ENCODE measurements at places on chromosomes 6 and 20.

- DNase-seq = no peak
These were observed 48.3 kb upstream of the IPCEF1 start for GRCh38 chr6:154404791-154405400.

- no peak for DNase-seq
These were observed 16.1 kb upstream of the PBOV1 start for GRCh38 chr6:138234363-138234762.

GRCh38 chr20:18728870-18729224 lies 84.7 kb upstream of the SCP2D1 start:
- DNase-seq = no peak

DNA sequence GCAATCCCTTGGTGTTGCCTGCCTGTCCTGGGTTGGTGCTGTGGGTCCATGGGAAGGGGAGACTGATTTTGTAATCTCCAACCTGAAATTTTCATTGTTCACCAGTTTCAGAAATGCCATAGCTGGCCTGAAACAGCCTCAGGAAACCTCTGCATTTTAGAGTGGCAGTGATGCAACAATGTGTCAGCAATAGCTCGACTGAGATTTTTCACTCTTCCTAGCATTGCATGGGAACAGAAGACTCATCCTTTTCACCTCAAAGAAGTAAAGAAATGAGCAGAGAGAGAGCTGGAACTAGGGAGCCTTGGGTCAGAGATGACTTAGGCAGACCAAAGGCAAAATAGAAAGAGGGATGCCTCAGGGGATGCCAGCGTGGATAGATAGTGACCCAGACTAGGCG lies 23.7 kb upstream of the TMEM14A start:
- DNase-seq = no peak

- no peak for DNase-seq
These were observed 2.7 kb upstream of the C6orf62 start for GRCh38 chr6:24721461-24722215.

- no peak for DNase-seq
These were observed 62.5 kb downstream of the CNKSR3 start for GRCh38 chr6:154447954-154448353.

DNA sequence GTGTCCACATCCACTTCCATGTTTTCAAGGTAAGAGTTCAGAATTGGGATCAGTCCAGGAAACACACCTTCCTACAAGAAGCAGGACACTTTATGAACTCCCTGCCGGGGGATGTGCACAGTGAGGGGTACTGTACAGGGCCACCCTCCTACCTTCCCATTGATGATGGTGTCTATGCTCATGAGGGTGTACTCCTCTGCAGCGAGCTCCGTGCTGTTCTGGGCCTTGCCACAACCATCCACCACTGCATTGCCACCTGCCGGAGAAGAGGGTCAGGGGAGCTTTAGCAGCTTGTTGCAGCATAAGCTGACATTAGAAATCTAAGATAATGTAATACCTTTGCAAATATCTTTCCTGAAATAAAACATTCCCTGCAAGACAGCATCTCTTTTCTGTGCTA lies 44.8 kb downstream of the GCLC start:
- DNase-seq = no peak

GRCh38 chr6:119147101-119148053 lies 68.9 kb upstream of the FAM184A start:
- no peak for DNase-seq

DNA sequence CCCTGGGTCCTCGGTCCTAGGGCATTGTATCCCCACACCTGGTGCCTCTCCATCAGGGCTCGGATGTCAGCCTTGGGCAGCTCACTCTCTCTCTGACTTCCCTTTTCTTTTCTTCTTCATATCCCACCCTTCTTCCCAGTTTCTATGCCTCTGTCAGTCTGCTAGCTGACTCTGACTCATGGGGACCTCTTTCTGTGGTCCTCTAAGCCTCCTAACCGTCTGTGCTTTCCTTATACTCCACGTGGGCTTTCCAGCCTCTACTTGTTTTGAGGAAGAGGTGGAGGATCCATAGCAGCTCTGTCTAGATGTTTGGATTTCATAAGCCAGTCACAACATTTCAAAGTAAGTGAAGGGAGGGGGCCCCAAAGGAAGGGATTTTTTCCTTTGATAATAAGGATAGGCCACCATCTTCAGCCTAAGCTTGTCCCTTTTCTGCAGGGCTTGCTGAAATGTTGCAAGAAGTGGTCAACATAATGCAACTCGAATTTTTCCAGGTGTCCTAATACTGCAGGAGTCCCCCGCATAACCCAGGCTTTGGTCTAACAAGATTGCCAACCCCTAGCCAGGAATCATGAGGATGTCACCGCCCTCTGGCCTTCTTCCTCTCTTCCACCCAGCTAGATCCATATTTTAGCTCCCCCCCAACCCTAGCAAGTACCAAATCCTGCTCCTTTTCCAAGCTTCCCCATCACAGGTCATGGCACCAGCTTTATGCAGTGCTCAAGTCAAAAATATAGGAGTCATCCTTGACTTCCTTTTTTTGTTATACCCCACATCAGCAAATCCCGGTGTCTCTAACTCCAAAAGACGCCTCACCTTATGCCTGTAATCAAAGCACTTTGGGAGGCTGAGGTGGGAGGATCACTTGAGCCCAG lies 8.7 kb upstream of the PLTP start:
- DNase-seq = no peak

DNA sequence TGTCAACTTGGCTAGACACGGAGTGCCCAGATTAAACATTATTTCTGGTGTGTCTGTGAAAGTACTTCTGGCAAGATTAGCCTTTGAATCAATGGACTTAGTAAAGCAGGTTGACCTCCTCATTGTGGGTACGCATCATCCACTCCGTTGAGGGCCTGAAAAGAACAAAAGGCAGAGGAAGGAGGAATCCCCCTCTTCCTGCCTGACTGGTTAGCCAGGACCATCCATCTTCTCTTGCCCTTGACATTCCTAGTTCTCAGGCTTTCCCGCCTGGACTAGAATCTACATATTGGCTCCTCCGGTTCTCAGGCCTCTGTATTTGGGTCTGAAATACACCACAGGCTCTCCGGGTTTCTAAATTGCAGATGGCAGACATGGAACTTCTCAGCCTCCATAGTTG lies 74.0 kb upstream of the POPDC3 start:
- no peak for DNase-seq

DNA sequence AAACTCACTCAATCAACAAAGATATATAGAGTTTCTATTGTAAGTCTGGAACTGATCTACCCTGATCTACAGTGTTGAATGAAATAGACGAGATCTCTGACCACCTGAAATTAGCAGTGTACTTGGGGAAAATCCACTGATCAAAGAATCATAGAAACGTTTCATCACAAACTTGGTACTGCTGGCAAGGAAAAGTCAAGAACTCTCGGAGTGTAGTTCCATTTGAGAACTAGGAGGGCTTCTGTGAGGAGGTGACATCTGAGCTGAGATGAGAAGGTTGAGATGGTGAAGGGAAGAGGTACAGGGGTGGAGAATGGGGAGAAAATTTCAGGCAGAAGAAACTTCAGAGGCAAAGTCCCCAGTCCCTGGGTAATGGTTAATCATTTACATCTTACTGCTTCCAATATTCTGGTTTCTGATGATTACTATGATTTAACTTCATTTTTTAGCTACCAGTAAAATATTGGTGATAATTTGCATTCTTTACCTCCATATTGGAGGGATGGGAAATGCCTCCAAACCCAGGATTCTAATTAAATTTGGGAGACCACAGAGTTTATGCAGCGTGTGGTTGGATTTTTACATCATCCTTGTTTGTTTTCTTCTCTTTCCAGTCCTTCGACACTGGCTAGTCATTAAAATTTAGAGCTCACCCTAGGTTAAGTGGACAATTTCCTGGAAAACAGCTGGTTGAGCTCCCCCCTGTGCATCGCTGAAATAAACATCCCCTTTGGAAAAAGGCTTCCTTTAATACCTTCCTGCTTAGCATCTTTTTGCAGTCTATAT lies 191.9 kb downstream of the BCAS1 start:
- DNase-seq = no peak

DNA sequence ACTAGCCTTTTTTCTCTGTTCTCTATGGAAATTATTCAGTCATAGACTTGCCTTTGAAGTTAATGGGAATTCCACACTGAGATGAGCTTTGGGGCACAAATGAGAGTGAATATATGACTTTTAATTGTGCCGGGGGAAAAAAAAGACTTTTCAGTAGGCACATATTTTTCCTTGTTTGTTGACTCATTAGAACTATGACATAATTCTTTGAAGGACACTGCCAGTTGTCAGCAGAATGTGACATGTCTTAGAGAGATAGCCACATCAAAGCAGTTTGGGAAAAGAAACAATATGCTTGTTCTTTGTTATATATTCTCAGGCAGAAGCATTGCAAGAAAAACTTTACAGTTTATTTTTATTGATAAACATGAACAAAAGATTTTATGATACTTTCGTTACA lies 138.3 kb downstream of the COL9A1 start:
- DNase-seq = no peak

DNA sequence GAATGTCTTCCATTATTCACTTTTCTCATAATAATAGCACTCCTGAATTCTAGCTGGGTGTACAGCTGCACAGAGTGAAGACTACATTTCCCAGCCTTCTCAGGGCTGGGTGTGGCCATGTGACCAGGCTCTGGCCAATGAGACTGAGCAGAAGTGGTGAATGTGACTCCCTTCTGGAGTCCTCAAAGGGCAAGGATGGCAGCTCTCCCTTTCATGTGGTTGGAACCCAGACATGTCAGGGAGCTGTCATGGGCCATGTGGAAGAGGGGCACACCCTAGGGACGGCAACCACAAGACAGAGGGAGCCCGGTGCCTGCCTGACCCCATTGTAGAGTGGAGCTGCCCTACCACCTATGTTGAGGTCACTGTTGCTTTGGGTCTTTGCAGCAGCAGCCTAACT lies 312.8 kb upstream of the SULF2 start:
- DNase-seq = no peak

- no peak for DNase-seq
These were observed 2.3 kb upstream of the SERPINB6 start for GRCh38 chr6:2973676-2974075.

DNA sequence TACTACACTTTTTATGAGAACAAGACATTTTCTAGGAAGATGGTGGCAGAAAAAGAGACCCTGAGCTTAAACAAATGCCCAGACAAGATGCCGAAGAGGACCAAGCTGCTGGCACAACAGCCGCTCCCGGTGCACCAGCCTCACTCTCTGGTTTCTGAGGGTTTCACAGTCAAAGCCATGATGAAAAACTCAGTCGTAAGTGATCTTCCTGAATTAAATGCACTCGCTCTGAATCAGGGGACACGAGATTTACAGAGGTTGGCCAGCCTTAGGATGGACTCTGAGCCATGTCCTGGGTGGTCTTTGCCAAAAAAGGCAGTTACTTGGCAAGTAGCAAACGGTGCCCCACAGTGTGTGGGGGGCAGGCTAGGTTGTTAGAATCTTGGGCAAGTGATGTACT lies 423 bp downstream of the PACRG start:
- no peak for DNase-seq

- DNase-seq = peak; percentile 42
These were observed 771 bp downstream of the ARFRP1 start for GRCh38 chr20:63706852-63707557.

DNA sequence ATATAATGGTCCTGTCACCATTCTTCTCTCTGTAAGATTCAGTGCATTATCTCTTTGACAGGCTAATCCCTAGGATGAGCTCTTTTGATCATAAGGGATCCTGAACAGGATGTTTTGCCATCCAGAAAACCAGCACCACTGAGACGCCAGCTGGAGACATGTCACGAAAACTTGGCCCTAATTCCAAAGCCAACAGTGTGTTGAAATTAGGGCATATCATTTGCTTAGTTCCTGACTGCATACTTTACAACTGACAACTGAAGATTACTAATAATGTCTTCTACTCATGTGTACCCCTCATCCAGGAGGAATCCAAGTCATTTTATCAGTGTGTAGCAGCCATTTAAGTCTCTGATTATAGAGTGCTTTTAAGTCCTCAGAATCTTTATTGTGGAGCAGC lies 243.6 kb downstream of the KCNQ5 start:
- no peak for DNase-seq

DNA sequence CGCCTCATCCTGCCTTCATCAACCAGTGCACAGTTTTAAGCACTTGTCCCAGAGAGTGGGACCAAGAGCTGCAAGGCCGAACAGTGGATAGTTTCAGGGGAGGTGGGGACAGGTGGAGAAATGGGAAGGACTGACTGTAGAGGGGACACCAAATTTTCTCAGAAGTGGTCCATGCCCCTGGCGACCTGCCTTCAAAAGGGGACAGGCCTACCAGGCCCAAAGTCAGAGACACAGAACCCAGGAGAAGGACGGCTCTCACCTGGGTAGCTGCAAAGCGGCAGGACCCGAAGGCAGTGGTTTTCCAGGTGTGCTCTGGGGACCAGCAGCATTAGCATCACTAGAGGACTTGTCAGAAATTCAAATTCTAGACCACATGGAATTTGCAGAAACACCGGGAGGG lies 5.8 kb downstream of the TFEB start:
- DNase-seq = no peak

GRCh38 chr20:62252342-62252966 lies 14.1 kb downstream of the OSBPL2 start:
- DNase-seq = no peak

DNA sequence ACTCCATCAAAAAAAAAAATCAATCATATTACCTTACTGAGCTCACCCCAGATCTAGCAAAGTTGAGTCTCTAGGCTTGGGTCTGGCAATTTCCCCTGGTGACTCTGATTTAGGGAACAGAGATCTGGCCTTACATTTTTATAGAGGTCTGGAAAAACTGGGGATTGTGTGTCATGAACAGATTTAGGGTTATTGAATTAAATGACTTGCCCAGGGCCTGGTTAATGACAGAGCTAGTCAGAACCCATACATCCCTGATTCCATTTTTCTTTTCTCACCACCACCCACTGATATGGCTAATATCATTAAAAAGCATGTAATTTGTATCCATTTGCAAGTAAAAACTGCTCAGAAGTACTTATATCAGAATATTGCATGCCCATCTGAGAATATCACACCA lies 163.4 kb upstream of the OGFRL1 start:
- DNase-seq = no peak

DNA sequence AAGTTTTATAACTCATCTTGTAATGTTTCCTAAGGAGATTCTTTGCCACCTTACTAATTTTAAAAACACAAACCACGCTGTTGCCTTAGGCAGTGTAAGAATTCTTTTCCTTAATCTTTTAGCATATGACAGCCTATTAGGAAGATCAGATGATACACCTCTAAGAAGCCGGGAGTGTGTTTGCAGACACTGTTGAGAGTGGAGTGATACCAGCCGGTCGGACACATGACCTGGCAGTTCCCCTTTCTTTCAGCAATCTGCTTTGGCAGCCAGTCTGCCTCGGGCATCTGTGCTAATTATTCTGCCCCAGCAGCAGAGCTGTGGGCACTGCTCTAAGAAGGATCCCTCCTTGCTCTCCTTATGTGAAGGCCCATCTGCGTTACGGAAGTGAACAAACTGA lies 50.9 kb downstream of the PLCB4 start:
- no peak for DNase-seq

- no peak for DNase-seq
These were observed 9.0 kb upstream of the TRPC4AP start for GRCh38 chr20:35101620-35102019.

- no peak for DNase-seq
These were observed 14.5 kb downstream of the NPEPL1 start for GRCh38 chr20:58706975-58707681.

- no peak for DNase-seq
These were observed 31.8 kb downstream of the MDN1 start for GRCh38 chr6:89787660-89788328.
